ENCODE measurements at places on chromosomes 1 and 21.

- DNase-seq: no peak
These were observed 7.5 kb downstream of the DDR2 start for GRCh38 chr1:162639718-162640117.

GRCh38 chr1:44810101-44810761 lies 1.9 kb downstream of the BTBD19 start:
- DNase-seq: peak; percentile 58

GRCh38 chr1:244065960-244066388 lies 14.9 kb downstream of the ZBTB18 start:
- peak; percentile 33 for DNase-seq

GRCh38 chr1:51641096-51641495 lies 24.2 kb downstream of the OSBPL9 start:
- DNase-seq: no peak

DNA sequence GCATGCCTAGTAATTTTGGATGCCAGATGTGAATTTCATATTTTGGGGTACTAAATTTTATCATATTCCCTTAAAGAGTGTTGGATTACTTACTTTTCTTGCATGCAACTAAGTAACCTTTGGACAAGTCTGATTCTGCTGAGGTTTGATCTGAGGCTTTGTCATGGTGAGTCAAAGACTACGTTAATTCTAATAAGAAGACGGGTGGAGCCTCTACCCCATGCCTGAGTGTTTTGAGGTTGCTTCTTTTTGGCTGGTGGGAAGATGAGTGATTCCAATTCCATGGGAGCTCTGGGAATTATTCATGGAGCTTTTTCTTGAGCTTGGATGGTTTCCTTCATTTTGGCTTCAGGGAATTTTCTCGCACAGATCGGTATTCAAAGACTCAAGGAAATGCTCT lies 11.6 kb upstream of the PCP4 start:
- DNase-seq: no peak

GRCh38 chr21:42513151-42513984 lies at the start of gene SLC37A1:
SLC37A1 (plus strand) TSS chr21:42513852; CDS start chr21:42518455, 4,603 bp downstream.
- no peak for DNase-seq

- DNase-seq: no peak
These were observed 189.6 kb downstream of the TGFBR3 start for GRCh38 chr1:91696321-91696720.

DNA sequence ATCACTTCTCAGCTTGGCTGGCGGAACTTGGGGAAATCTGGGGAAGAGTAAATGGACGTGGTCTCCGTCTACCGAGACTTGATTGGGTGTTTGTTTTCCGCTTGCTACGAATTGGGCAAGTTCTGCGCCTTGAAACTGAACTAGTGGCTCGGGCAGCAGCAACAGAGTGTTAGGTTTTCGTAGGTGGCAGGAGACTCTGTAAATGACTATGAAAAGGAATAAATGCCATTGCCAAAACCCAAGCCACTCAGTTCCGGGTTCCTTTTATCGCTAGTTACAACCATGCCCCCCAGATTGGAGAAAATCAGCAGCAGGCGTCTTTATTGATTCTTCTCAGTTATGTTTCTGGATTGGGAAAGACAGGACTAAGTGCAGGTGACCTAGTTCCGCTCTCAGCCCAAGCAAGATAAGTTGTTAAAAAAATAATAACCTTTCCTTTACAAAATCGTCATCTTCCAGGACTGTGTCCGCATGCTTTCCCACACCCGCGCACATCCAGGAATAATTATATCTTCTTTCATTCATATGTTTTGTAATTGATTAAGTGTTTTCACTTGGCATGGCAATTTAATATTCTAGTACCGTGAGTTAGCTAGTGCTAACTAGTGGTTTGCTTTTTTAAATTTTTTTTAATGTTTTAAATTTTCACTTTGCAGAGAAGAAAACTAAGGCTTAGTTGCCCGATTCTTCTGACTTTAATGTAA lies 3.4 kb downstream of the LHX9 start:
- no peak for DNase-seq

- no peak for DNase-seq
These were observed 20.9 kb upstream of the MAN1A2 start for GRCh38 chr1:117346206-117346928.

DNA sequence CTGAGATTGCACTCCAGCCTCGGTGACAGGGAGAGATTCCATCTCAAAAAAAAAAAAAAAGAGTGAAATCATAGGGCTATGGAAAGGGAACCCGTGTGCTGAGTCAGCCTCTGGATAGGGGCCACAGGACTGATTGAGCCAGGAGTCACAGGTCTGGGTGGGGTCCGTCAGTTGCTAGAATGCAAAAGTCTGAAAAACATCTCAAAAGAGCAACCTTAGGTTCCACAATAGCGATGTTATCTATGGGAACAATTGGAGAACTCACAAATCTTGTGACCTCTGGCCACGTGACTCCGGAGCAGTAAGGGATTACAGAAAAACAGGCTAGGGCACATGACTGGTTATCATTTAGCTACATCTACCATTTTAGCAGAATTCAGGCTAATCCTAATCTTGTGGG lies 32.8 kb upstream of the GREM2 start:
- DNase-seq: no peak

DNA sequence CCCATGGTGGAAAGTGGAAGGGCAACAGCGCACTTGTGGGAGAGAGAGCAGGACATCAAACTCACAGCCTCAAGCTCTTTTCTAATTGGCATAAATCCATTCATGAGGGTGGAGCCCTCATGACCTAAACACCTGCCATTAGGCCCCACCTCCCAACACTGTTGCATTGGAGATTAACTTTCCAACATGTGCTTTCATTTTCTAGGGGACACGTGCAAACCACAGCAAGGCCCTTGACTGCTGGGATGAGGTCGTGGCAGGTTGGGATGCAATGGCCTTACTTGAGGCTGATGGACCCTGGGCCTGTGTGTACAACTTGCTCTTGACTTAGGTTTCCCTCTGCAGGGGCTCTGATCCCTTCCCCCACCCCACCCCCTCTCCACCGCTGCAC lies 35.9 kb upstream of the NEK2 start:
- no peak for DNase-seq

DNA sequence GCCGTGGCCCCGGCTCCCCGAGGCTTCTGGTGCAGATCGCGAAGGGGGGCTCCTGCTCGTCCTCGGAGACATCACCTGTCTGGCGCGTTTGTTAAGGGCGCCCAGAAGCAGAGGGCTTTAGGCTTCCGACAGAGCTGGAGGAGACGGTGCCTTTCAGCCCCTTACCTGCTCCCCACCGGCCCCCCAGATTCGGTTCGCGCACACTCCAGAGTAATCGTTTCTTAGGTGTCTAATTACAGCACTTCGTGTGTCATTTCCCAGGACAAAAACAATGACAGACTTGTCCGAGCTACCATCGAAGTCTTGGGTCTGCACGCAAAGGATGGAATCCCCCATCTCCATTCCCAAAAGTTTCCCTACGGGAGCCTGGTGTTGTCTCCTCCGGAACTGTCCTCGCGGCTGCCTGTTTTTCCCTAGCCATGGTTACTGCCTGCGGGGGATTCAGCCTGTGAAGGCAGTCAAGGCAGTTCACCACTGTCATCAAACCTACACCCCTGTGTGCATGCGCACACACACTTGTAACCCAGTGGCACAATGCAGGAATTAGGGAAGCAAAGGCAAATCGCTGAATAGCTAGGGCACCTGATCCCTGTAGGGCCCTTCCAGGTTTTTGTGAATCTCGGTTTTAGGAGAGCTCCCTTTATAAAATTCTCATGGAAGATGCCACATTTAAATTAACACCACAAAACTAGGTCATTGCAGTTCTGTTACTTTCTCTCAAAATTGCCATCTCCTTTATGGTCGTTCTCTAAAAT lies 738 bp upstream of the CDC42BPA start:
- no peak for DNase-seq

- no peak for DNase-seq
These were observed 33.2 kb downstream of the TRAF5 start for GRCh38 chr1:211359876-211360275.

GRCh38 chr1:248757784-248758195 lies 2.2 kb upstream of the LYPD8 start:
- no peak for DNase-seq

GRCh38 chr1:58290685-58291372 lies 255.7 kb downstream of the OMA1 start:
- DNase-seq: peak; percentile 21

DNA sequence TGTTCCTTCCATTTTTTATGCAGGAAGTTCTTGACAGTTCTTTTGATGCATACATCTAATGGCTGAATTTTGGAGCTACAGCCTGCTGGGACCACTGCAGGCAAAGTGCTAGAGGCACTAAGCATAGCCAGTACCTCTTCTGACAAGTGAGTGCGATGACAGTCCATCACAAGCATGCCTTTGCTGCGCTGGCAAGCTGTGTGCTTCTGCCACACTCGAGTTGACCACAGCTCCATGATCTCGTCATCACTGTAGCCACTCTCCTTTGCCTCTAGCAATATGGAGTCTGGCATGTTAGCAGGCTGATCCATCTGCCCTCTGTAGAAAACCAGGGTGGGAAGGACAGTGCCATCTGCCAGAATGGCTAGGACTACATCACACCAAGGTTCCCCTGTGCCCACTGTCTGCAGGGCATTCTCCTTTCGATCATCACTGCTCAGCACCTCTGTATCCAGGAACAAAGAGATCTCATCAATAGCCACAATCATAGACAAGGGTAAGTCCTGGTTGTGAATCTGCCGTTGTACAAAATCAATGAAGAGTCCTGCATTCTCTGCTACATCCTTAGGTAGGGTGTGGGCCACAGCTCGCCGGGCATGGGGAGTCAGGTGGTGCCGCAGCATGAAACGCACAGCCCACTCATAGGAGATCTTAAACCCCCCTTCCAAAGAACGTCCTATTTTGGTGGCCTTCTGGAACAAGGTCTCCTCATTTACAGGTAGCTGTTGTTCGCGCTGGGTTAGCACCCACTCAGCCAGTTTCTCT lies 6.0 kb downstream of the PSMB4 start:
- DNase-seq: no peak

DNA sequence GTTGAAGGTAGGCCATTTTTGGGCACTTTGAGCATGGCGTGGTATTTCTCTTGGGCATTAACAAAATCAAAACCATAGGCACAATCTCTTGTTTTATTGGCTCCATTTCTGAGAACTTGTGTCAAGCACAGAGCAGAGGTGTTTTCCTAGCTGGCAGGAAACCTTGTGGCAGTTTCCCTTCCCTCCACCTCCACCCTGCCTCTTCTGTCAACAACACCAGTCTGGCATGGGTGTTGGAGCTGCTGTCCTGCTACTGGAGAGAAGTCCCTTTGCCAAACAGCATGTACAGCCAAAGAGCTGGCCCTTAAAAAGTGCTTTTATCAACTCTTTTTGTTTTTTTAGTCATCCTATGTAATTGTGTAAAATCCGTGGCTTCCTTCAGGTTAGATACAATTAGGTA lies 16.0 kb downstream of the ATP1A1 start:
- no peak for DNase-seq

DNA sequence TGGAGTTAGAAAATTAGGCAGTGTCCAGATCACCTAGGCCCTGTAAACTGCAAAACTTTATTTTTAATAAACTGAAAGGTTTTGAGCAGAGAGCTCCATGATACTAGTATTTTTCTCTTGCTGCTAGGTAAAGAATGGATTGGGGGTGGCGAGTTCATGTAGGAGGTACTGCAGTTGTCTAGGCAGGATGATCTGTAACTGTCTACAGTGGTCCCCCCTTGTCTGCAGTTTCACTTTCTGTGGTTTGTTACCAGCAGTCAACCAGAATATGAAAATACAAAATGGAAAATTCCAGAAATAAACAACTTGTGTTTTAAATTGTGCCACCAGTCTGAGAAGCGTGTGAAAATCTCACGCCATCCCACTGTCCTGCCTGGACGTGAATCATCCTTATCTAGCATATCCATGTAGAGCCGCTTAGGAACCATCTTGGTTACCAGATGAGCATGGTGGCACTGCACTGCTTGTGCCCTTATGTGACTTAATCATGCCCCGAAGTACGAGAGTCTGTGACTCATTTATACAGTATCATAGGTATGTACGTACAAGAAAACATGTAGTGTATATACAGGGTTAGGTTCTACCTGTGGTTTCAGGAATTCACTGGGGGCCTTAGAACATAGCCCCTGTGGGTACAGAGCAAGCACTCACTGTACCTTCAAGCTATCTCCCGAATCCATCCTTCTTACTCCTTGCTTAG lies 94.2 kb downstream of the AHCTF1 start:
- peak; percentile 53 for DNase-seq

GRCh38 chr1:24502709-24503058 lies at the start of gene RCAN3:
RCAN3 (plus strand) TSS chr1:24502836; CDS start chr1:24514373, 11,537 bp downstream.
- peak; percentile 90 for DNase-seq

DNA sequence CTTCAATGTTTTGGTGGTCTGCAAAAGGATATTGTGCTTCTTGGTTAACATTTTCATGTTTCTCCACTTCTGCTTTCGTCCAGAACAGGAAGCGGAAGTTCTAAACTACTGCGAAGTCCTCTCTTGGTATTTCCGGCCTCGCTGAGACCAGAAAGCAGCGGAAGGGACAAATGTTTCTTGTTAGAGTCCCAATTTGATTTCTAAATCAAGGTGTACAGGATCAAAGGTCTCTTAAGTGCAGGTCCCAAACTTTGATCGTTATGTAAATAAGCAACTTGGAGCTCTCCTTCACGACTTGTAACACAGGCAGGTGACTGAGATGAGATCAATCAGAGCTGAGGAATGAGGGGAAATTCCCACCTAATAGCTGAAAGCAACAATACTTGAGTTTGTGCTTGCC lies 40.1 kb upstream of the HMCN1 start:
- DNase-seq: peak; percentile 61

- no peak for DNase-seq
These were observed 21.9 kb downstream of the TLCD4 start for GRCh38 chr1:95139039-95139438.

GRCh38 chr1:30991862-30992606 lies 73.5 kb downstream of the PUM1 start:
- DNase-seq: no peak

DNA sequence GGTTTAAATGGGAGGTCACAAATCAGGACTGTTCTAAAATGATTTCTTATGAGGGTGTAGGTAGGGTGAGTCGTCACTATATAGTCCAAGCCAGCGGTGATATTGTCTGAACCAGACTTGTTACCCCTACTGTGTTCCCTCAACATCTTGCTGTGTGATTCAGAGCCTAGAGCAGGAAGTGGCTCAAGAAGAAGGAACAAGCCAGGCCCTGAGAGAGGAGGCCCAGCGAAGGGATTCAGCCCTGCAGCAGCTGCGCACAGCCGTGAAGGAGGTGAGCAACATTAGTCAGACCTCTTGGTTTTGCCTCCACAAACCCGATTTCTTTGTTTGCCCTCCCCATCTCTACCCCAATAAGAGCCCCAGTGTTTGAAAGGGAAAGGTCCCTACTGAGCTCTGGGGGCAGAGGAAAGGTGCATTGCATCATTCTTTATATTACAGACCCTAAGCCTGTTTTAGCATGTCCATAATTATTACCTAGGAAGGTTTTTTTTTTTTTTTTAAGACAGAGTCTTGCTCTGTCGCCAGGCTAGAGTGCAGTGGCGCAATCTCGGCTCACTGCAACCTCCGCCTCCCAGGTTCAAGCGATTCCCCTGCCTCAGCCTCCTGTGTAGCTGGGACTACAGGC lies 5.0 kb upstream of the SH3BGRL3 start:
- DNase-seq: peak; percentile 66
